ENCODE measurements at places on chromosomes 6 and 20.
A peak's percentile ranks its signal among the peaks of the same experiment; 100 is the strongest.

- no peak for DNase-seq
These were observed 62.9 kb downstream of the MRPL14 start for GRCh38 chr6:44064089-44064947.

- no peak for DNase-seq
These were observed 7.7 kb upstream of the PTPRA start for GRCh38 chr20:2865630-2866029.

DNA sequence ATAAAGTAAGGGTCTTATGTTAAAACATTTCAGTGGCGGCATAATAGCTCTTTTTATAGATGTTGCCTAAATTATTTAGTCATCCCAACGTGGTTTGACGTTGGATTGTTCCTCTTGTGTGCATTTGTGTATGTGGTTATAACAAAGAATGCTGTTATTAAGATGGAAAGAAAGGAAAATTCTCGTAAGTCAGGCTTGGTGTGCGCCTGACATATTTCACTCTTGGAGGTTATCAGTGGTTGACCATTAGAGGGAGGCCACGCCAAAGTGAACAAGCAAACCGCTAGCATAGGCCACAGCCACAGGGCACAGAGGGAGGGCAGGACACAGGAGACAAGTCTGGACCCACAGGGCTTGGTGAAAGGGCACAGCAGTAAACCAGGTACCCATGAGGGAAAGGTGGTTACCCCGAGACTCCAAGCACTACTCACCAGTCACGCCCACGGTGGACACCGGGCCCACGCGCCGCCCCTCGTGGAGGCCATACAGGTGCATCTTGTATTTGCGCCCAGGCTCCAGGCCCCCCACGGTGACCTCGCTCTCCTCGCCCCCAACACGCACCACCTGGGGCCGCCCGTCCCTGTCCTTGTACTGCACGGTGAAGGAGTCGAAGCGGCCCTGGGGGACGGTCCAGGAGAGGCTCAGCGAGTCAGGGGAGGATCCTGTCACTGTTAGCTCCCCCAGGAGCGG, 22.9 kb downstream of the CYP21A2 start:
- no peak for DNase-seq

- no peak for DNase-seq
These were observed 3.7 kb downstream of the AGPAT4 start for GRCh38 chr6:161270116-161270515.

DNA sequence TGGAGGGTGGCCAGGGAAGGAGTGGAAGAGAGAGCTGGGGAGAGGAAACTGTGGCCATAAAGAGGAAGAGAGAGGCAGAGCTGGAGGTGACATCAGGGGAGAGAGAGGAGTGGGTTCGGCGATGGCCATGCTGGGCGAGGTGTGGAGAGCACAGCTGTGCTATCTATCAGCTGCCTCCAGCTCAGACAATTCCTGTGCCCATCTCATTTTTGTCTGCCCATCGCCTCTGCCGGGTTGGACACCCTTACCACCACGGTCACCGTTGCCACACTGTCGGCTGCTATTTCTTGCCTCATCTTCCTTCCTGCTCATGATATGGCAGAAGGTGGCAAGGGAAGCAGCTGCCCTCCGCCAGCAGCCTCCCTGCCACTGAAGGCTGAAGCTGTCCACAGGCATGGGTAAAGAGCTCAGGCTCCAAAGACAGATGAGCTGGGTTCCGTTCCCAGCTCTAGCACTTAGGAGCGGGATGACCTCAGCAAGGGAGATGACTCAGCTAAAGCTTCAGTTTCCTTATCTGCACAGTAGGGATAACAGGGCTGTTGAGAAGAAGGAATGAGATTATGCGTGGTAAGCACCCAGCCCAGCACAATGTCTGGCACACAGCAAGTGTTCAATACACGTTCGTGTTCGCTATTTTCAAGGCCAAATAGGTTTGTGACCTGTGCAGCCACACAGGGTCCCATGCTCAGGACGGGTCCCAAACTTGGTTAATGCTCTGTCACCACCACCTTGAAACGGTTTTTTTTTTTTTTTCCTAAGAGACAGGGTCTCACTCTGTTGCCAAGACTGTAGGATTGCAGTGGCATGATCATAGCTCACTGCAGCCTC, 21.9 kb upstream of the TAF8 start:
- no peak for DNase-seq

DNA sequence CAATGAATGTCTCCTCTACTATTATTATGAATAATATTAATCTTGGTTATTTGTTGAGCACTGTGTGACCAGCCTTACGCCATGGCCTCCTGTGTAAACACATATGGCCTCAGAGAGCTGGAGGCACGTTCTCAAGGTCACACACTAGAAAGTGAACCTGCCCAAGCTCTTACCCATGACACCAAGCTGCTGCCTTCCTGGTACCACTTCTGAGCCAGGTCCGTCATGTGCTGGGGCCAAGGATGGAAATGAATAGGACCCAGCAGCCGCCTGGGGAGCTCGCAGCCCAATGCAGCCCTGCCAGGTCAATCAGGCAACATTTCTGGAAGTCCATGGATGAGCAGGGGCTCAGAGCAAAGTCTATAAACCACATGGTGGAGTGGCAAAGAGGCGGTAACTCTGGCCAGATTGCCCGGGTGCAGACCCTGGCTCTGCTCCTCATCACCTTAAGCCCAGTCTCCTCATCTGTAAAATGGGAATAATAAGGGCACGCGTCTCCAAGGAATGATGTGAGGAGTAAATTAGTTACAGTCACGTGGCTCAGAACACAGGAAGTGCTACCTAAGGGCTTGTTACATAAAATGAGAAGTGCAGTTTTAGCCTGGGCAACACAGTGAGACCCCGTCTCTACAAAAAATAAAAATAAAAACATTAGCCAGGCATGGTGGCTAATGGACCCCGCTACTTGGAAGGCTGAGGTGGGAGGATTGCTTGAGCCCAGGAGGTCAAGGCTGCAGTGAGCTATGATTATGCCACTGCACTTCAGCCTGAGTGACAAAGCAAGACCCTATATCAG, 61.5 kb downstream of the JPH2 start:
- DNase-seq: no peak

DNA sequence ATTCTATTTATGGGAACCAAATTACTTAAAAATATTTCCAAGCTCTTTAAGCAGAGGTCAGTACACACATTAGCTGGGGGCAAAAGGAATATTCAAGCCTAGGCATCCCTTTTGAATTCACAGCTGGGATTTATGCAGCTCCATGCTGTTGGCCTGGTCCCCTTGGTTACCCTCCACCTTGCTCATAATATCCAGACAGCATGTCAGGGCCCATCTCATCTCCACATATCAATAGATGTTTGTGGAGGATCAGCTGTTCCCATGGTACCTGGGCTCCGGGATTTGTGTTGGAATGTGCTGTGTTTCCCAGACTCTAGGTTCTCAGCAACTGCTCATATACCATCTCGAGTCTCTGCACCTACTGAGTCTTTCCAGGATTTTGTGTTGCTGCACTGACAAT, 534.8 kb downstream of the BMP2 start:
- no peak for DNase-seq

- DNase-seq: no peak
These were observed 87.2 kb upstream of the QKI start for GRCh38 chr6:163327165-163327880.

DNA sequence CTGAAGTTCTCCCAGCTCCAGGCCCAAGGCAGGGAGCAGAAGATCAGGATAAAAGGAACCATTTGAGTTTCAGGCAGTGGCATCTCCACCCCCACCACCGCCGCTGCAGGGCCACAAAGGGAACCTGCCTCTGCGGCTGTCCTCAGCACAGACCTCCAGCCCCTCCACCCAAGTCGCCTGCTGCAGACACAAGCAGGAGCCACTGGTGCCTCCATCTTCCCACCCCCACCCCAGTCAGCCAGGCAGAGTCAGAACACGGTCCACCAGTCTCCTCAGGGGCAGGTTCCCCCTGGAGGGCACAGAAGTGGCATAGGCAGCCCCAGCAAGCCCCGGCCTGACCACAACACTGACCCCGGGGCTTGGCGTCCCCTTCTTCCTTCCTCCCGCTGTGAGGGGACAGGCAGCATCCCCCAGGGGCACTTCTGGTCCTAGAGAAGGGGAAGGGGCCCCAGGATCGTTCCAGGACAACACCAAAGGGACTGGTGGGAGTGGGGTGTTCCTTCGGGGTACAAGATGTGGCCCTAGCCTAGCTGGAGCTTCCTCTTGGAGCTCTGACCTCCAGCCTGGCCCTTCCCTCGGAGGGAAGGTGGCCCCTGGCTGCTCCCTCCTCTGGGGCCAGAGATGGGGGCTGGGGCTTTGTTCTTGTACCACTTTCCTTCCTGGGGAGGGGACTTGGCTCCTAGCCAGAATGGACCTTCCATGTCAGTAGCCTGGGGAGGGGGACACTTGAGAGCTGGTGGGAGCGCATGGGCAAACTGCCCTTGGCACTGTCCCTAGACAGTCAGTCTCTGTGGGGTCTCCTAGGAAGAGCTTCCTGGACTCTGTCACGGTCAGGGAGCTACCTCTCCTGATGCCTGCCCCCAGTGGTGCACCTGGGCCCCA, 36.0 kb downstream of the YTHDF1 start:
- DNase-seq: no peak

DNA sequence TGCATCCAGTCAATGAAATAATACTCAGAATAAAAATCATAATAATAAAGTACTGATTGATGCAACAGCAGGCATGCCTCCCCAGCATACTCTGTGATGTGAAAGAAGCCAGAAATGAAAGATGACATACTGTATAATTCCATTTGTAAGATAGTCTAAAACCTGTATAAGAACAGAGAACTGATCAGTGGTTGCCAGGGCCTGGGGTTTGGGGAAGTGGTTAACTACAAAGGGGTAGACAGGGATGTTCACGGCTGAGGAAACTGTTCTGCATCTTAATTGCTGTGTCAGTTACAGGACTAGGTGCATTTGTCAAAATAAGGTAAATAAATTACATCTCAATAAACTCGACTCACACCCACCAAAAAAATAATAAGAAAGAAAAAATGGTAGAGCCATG, 81.3 kb upstream of the BMP2 start:
- no peak for DNase-seq

GRCh38 chr6:130991422-130992137, 71.5 kb downstream of the EPB41L2 start:
- no peak for DNase-seq

DNA sequence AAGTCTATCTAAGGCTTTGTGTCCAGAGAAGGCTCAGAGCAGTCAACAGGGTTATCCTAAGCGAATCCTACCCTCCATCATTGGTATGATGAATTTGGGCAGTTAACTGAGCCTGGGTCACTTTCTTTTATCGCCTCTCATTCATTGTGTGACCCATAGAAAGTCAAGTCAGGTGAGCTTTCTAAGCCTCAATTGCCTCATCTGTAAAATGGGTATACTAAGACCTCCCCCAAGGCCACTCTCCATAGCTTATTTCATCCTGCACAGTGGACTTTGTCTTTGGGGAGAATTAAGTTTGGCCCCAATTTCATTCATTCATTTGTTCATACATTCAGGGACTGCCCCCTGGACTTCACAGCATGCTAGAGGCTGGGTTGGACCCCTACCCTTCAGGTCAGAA, 110.5 kb downstream of the DHX35 start:
- DNase-seq: no peak

- DNase-seq: no peak
These were observed 243.2 kb downstream of the ANKRD60 start for GRCh38 chr20:57985278-57985677.

- DNase-seq: no peak
These were observed 9.4 kb upstream of the KHDC1L start for GRCh38 chr6:73234733-73235132.

DNA sequence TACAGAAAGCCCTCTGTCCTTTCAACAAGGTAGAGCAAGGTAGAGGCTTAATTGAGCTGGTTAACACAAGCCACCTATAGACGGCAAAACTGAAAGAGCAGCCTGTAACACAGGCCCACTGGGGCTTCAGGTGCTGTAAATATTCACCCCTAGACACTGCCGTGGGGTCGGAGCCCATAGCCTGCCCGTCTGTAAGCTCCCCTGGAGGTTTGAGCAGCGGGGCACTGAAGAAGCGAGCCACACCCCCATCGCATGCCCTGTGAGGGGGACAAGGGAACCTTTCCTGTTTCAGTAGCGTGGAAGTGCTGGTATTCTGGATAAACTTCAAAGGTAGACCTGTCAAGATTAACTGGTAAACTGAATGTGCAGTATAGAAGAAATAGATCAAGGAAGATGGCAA, 160.4 kb downstream of the TPBG start:
- DNase-seq: no peak

GRCh38 chr6:19988555-19988954, 151.4 kb downstream of the ID4 start:
- DNase-seq: no peak

GRCh38 chr6:84652356-84653026, 111.9 kb downstream of the TBX18 start:
- DNase-seq: no peak

DNA sequence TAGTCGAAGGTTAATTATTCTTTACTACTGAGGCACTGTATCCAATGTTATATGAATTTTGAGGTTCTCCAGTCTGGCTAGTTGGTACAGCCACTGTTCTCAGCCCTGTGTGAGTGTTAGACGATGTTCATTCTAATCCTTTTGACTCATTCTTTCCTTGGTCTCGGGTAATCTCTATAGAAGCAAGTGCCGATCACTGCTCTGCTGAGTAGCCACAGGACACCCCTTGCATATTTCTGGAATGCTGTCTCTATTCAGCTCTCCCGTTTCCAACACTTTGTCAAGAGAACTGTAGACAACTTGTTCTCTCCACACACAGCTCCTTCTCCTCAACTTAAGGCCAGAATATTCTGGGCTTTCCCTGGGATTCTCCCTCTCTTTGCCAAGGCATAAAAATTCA, 42.4 kb upstream of the PLCB1 start:
- DNase-seq: no peak

GRCh38 chr20:45933266-45934045, 1.0 kb upstream of the PCIF1 start:
- peak; percentile 61 for DNase-seq

- no peak for DNase-seq
These were observed 101.0 kb downstream of the NRN1 start for GRCh38 chr6:5905431-5906339.

DNA sequence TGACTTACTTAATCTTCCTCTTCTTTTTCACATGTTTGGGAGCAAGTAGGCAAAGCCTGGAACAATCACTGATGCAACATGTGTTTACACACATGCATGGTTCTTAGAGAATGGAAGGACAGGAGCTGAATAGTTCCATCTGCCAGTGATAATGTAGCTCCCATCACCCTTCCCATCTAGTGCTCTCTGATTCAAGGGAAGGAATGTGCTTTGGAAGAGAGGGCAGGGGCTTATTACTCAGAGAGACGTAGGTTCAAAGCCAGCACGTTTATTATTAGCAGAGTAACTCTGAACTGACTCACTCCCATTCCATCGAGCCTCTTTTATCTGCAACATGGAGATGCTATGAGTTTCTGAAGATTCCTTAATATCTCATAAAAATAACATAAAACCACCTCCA, 211.9 kb downstream of the GMPR start:
- DNase-seq: no peak

GRCh38 chr6:91155129-91155785, 568.4 kb upstream of the MAP3K7 start:
- DNase-seq: no peak

DNA sequence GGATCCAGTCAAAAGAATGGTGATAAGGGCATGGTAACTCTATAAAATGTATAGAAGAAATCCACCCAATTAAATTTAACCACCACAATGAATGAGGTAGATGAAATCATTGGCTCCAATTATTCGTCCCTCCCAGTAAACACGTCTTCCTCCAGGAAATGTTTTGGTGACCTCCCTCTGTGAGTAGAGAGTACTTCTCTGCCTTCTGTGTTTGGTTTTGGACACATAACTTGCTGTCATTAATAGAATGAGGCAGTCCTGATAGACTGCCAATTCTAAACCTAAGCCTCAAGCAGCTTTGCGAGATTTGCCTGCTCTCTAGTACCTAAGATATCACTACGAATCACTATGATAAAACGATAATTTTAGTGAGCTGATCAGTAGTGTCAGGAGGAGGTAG, 632.8 kb downstream of the HDGFL1 start:
- DNase-seq: no peak

GRCh38 chr6:95741045-95741444, 163.7 kb downstream of the MANEA start:
- no peak for DNase-seq

All from NCI-H1436 treated with DMSO at 0.1 percent for 48 hours (cell line).